ENCODE measurements at places on chromosomes 11 and 22.

DNA sequence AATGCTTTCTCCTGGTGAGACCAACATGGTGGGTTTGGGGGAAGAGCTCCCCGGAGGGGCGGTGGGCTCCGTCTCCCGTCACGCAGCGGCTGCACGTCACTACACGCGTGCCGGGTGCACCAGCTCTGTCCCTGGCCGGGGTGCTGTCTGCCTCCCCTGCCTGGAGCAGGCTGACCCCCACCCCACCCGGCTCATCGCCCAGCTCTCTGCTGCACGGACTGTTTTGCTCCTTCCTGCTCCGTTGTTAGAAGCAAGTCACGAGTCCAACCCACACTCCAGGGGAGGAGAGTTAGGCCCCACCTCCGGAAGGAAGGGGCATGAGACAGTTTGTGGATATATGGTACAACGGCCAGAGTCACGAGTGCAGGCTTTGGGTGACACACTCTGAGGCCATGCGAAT, 364.9 kb downstream of the BRD1 start:
- no peak for DNase-seq

DNA sequence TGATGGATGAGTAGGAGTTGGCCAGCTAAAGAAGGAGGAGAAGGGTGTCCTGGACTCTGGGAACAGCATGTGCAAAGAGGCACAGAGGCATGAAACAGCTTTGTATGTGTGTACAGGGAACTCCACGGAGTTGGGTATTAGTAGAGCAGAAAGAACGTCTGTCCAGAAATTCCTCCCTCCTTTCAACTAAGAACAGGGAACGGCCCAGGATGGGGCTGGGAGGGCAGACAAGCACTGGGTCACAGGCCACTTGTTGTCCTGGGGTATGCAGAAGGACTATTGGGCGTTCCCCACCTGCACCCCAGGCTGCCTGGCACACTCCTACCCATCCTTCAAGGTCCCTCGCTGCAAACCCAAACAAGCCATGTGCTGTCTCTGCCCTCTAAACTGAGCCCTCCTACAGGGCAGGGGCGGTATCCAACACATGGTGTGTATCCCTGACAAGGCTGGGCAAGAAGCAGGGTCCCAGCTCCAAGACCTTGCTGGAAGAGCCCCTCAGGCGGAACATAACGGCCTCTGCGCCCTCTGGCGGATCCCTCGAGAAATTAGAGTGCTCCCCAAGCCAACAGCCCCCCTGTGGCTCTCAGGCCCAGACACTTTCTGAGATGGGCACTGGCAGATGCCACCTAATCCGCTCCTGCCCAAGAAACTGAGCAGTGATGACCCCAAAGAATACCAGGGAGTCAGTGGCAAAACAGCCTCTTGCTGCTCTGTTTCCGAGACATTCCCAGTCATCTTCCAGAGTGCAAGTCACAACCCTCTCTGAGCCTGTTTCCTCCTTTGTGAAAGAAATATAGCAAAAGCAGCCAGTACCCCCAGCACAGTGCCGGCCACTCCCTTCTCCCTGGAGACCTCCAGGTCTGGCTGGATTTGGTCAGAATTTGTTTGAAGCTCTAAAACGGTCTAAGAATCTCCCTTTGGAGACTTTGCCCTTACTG, 1.6 kb upstream of the ELFN2 start:
- peak; percentile 80 for DNase-seq

DNA sequence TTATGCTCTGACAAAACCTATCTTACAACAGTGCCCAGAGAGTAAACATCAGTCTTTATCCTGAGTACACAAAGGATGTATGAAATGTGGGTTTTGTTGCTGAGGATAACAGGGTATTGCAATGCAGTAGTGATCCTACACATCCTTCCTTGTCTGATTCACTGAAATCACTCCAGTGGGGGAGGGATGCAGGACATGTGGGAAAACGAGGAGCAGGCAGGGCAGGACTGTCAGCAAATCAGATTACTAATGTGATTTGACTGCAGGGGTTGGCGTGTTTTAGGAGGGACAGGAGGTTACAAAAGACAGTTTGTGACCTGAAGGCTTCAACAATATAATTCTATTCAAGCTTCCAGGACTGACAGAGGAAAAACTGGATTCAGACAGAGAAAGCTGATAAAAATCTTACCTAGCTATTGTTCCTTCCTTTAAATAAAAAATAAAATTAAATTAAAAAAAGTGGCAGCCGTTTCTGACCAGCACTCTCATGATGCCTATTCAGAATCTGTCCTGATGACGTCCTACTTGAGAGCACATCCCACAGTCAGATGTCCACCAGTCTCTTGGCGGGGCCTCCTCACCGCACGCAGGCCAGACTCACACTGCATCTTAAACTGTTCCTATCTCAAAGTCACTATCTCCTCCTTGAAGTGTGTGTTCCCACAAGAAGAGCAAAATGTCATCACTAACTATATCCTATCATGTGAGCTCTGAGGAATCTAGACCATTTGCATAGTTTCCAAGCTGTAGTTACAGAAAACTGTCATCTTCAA, 50.6 kb upstream of the MN1 start:
- DNase-seq, result no peak

- DNase-seq, result peak; percentile 8
Measured at GRCh38 chr11:134670961-134671370, 258.9 kb upstream of the B3GAT1 start.

DNA sequence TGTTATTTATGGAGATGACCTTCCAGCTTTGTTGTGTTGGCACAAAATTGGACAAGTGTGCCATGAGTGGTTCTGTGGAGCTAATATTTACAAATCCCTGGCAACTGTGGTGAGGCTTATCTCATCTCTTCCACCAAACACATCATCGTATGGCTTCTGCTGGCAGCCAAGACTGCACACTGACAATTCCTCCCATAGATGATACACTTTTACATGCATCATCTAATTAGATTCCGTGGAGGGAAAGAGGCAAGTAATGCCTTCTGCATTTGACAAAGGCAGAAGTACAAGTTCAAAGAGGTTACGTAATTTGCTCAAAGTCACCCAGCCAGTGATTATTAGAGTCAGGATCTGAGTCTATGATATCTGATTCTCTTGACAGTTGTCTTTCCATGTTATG, 62.7 kb upstream of the KIRREL3 start:
- no peak for DNase-seq

DNA sequence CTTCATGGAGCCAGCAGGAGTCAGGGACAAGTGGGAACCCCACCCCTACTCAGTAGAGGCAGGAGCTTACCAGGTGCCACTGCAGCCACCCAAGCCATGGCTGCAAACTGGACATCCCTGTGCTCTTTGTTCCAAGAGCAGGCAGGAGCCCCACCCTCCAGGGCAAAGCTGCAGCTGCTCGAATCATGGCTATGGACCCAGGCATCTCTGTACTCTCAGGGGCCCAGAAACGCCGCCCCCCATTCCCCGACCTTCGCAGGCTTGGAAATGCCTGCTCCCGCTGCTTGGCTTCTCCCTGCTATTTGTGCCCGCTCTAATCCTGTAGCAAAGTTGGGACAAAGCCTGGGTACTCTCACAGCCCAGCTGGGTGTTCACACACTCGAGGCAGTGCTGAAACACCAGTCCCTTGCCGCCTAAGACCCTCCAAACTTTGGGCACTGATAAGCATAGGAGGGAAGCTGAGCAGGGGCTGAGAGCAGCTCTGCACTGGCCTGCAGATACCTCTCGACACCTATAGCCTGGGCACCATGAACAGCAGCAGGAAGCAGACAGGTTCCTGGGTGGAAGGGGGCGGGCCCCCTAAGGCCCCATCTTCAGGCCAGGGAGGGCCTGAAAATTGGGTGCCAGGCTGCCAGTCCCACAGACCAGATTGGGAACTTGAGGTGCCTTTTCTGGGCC, 402.4 kb downstream of the LRRC4C start:
- DNase-seq, result no peak

GRCh38 chr11:134647066-134647743, 235.2 kb upstream of the B3GAT1 start:
- no peak for DNase-seq

- no peak for DNase-seq
Measured at GRCh38 chr11:1480191-1480554, 6.4 kb downstream of the MOB2 start.

DNA sequence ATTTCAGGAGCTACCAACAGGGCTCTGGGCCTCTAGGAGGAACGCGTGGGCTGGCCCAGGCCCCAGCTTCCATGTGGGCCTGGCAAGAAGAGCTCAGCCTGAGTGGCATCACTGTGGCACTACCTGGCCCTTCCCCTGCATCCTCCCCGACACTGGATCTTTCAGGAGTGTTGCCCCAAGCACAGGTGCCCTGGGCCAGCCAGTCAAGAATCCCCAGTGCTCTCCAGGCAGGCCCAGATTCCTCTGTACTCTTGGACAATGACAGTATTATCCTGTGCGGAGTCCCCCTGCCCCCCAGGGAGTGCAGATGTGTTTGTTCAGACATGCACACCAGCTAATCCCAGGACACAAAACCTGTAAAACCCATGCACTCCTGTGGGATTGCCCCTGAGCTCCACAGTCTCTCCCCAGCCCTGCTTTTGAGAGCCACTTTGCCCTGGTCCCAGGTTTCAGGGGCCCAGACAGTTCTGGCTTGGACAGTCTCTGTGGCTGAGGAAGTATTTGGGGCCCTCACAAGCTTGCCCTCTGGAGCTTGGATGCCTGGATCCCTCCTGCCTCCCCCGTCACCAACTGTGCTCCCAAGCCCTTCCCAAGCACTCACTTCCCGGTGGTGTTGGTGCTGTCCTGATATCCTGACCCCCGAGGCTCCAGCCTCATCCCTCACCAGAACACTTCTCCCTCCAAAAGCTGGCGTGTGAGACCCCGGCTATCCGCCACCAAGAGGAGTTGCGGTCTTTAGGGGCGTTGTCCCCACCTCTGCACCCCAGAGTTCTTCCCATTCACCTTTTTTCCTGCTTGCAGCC, 39.9 kb downstream of the KCNC1 start:
- no peak for DNase-seq

DNA sequence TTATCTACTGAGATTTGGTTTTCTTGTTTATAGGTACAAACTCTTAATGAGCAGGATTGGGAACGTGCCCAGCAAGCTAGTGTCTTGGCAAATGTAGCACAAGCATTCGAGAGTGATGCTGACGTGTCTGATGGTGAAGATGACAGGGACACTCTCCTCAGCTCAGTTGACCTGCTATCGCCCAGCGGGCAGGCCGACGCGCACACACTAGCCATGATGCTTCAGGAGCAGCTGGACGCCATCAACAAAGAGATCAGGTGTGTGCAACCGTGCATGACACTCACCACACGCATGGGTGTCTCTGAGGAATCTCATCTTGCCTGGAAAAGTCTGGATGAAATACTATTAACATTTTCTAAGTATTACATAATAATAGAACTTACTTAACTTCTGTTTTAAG, 54.7 kb upstream of the CTTN start:
- DNase-seq, result no peak

DNA sequence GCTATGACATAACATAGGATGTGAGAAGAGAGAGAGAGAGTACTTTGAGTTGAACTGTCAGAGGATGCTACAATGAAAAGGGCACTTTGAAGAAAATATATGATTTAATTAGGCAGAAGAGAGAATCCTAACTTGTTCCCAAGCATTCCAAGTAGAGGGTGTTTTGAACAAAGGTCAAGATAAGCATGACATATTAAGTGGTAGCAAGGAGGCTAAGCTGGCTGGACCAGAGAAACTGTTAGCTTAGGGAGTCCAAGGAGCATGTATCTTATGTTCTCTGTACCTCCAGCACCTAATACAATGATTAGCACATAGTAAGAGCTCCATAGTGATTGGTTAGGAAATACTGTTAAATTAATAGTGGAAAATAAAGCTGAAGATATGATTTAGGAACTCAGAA, 479.6 kb downstream of the TMEM135 start:
- no peak for DNase-seq

DNA sequence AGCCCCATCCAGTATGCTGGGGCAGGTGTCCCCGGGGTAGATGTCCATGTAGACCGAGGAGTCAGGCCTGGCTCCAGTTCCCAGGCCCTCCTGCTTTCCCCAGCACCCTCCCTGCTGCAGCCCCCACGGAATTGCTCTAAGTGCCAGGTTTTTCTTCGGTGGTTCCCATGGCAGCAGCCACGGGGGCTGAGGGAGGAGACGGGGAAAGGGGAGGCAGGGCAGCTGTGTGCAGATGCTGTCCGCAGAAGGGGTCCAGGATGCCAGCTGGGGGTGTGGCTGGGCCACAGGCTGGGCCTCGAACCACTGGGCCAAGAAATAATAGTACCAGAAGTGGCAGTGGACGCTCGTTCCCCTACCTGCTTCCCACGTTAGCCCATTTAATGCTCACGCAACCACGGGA, 25.0 kb downstream of the SHISAL1 start:
- peak; percentile 34 for DNase-seq

GRCh38 chr11:16933756-16934603, 80.2 kb downstream of the PLEKHA7 start:
- no peak for DNase-seq

DNA sequence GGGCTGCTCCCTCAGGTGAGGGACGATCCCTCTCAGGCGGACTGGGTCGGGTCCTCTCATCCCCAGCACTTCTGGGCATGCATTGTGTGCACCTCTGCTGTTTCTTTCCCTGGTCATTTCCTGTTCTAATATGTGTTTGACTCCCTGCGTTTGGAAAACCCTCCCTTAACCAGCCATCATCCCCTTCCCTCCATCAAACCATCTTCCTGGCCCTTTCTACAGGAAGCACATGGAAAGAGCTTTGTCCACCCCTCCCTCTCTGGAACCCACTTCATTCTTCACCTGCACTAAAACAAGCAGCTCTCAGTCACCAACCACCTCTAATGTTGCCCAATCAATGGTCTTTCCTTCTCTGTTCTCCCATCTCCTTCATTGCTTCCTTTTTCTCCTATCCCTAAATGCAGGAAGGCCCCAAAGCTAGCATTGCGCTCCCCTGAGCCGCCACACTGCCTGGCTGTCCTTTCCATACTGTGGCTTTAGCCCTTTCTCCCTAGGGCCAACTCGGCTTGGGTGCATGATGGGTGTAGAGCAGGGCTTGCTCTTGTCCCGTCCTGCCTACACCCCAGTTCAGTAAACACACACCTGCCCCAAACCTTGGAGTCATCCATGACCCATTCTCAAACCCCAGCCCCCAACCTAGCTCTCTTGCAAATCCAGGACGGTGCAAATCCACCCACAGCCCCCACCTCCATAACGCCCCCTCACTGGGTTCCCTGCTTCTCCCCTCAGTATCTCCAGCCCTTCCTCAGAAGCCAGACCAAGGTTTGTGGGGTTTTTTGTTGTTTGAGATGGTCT, 5.4 kb upstream of the GAS2L1 start:
- no peak for DNase-seq

DNA sequence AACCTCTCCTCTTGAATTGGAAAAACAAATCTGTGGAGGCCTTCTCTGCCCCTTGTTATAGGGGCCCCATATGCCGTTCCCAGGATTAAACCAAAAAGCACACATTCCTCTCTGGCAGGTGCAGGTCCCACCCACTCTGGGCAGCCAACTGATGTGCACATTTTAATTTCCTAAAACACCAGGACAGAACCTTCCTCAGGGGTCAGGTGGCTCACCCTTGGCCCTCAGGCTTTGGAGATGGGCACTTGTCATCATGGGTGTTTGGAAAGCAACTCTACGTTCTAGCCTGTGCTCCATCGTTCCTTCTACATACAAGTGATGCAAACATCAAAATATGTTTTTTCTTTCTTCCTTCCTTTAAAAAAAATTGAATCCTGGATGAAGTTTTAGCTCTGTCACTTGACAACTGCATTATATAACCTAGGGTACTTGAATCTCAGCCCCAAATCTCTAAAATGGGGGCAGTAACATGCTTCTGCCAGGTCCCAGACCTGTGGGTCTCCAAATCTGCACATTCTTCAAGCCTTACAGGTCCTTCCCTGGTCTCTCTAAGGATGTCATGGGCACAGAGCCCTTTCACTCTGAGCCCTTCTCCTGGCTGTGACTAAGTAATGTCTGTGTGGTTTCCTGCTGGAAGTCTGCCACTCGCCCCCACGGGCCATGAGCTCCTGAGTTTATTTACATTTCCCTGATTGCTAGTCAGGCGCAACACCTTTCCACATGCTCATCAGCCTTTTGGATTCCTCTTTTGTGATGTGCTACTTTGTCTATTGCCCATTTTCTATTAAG, 43.8 kb downstream of the KCNQ1OT1 start:
- DNase-seq, result no peak
